ENCODE measurements at places on chromosomes 1 and 21. TPM values are rescaled to one million over a fixed set of nuclear protein-coding genes. Genes with fewer than 3 reads are reported as not detected.

- no peak for DNase-seq
Measured at GRCh38 chr1:70688580-70688979, 277.5 kb downstream of the CTH start.

ZNF593OS gene
- not detected for total RNA-seq

OR2L2 gene
- not detected for total RNA-seq

GRCh38 chr1:91545506-91546300, 45.1 kb downstream of the CDC7 start:
- no peak for DNase-seq

IVL gene
- not detected for total RNA-seq

Measured in IMR-90 (cell line).